Germinal center (tissue), 1 donor: ENCODE measurements at places on chromosomes 5 and 9.

GRCh38 chr5:133644000-133644865 is 31.9 kb upstream of the FSTL4 start:
- DNase-seq: no peak

DNA sequence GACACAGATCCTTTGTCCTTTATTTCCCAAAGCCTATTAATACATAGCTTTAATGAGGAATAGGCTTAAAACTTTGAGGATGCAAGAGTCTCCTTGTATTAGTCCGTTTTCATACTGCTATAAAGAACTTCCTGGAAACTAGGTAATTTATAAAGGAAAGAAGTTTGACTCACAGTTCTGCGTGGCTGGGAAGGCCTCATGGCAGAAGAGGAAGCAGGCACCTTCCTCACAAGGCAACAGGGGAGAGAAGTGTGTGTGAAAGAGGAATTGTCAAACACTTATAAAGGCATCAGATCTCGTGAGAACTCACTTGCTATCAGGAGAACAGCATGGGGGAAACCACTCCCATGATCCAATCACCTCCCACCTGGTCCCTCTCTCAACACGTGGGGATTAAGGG is 5.4 kb upstream of the CLK4 start:
- no peak for DNase-seq

DNA sequence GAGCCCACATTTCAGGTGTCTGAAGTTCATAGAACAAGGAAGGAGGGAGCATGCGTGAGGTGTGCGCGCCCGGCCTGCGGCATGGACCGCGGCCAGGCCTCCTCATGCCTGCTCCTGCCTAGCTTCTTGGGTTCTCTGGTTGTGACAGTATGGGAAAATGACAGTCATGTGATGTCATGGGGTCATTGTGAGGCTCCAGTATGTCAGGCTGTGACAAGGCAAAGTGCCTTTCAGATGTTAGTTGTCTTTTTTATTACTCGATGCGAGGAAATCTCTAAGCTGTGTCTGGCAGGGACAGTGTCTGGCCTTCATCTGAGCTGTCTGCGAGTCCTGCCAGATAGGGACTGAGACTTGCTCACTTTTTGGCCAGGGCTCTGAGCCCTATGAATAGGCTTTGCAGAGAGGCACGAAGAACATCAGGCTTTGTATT is 13.3 kb downstream of the UCK1 start:
- no peak for DNase-seq

DNA sequence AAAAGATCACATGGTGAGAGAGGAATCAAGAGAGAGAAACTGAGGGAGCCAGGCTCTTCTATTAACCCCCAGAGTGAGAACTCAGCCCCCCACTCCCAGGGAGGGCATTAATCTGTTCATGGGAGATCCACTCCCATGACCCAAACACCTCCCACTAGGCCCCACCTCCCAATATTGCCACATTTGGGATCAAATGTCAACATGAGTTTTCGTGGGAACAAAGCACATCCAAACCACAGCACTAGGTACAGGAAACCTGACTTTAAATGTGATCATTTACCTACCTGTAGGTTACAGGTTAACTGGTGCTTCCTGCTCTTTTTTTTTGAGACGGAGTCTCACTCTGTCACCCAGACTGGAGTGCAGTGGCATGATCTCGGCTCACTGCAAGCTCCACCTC is 16.9 kb downstream of the NNT start:
- DNase-seq: no peak

- DNase-seq: no peak
Observed at GRCh38 chr5:103425686-103426454, 136.7 kb downstream of the NUDT12 start.

DNA sequence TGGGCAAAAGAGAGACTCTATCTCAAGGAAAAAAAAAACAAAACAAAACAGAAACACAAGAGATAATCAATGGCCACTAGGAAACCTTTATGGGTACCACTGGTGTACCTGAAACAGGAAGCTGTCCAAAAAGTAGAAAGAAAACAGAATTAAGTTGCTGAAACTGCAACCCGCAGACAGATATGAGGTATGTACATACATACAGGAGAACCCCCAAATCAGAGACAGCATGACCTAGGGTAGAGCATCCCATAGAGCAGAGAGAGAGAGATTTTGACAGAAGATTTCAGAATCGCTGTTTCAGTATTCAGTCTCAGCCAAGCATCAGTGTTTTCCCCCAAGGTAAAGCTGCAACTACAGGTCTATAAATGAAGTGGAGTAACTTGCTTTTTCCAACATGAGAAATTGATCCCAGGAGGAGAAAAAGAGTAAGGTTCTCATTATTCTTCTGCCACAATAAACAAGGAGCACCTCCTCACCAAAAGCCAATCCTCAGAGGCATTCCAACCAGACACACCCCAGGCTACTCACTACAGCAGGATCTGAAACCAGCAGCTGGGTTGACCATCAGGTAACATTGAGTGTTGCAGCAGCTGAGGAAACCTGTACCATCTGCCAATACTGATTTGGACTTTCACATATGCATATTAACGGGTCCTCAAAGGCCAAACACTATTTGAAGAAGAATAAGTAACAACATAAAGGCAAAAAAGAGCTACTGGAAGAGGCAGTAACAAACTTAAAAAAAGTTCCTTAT is 630.0 kb downstream of the TAF11L14 start:
- DNase-seq: no peak

DNA sequence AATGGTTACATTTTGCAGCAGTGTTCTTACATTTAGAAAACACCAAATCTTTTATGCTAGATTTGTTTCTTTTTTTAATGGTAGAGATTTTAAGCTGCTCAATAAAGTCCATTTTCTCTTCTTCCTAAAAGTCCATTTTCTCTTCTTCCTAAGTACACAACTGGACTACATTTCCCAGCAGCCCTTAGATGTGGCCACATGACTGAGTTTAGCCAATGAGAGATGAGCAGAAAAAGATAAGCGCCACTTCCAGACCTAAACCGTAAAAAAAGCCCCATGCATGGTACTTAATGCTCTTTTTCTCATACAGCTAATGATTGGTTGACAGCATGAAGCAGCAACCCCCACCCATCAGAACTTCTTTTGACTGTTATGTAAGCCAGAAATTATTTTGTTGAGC is 206.7 kb downstream of the FAM114A2 start:
- DNase-seq: peak; percentile 34

GRCh38 chr9:87445646-87446045 is 52.0 kb upstream of the DAPK1 start:
- peak; percentile 48 for DNase-seq

- DNase-seq: no peak
Observed at GRCh38 chr5:67065237-67065636, 131.4 kb downstream of the CD180 start.
